C1 segment of cervical spinal cord (tissue), 14 donors: ENCODE measurements at places on chromosomes 1 and 21.

- DNase-seq: no peak
These were observed 24.0 kb downstream of the PLCH2 start for GRCh38 chr1:2499986-2500596.

- DNase-seq: no peak
These were observed 12.9 kb upstream of the FTCD start for GRCh38 chr21:46168238-46168637.

- DNase-seq: no peak
These were observed 71.4 kb downstream of the UCK2 start for GRCh38 chr1:165898837-165899236.

GRCh38 chr1:56387071-56387740, 192.2 kb downstream of the PLPP3 start:
- DNase-seq: no peak

DNA sequence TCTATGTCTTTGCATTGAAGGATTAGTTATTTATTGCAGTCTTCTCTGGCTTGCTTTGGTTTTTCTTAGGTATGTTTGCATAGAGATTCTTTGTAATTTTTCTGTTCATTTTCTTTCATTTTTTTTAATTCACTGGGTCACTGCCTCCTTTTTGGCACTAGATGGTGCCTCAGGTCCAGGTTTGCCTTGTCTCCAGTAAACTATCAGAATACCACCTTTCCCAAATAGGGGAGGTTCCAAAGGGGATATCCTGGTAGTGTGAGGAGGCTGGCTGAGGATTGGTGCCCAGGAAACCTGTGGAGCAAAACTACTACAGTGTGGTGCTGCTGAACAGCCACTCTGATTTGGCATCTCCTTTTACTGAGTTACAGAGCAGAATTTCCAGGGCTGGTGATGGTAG, 257.1 kb downstream of the KCTD3 start:
- DNase-seq: no peak

- DNase-seq: no peak
These were observed 1.8 kb upstream of the KIAA2013 start for GRCh38 chr1:11927866-11928592.

DNA sequence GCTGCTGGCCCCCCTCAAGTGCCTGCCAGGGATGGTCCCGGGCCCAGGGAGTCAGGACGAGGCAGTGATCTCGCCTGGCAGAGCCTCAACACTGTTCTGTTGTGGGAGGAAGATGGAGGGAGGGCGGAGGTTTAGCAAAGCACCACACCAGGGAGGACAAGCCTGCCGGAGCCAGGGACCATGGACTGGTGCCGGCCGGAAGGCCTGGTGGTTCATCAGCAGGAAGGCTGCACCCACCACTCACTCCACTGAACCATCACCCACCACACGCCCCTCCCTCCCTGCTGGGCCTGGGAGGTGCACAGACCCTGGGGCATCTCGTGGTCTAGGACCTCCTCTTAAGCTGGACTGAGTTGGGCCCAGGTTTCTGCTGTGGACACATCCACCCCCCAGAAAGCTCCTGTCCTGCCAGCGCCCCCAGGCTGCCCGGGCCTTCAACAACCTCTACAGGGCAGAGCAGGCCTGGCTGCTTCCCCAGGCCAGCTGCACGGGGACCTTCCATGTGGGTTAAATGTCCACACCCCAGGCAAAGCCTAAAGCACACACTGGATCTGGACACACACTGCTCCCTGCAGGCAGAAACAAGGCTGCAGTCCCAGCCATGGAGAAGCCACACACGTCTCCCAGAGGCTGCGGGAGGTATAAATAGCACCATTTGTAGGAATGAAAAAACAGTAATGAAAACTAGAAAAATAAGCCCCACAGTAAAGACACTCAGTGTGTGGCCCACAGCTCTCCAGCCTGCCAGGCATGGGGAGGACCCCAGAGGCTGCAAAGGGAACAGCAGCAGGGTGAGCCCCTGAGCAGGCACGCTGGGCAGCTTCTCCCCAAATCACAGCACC, 10.4 kb upstream of the TMEM240 start:
- no peak for DNase-seq
